ENCODE measurements at places on chromosomes 3 and 15.

- no peak for DNase-seq
Measured at GRCh38 chr3:72171463-72171881, 386.5 kb upstream of the PROK2 start.

GRCh38 chr3:60343831-60344230 lies 907.4 kb downstream of the FHIT start:
- DNase-seq = no peak

GRCh38 chr15:89308236-89308635 lies 26.4 kb downstream of the POLG start:
- DNase-seq = no peak

- DNase-seq = no peak
Measured at GRCh38 chr3:32869513-32870047, 51.8 kb downstream of the TRIM71 start.

- DNase-seq = no peak
Measured at GRCh38 chr3:183233966-183234365, 19.1 kb upstream of the B3GNT5 start.

- DNase-seq = no peak
Measured at GRCh38 chr15:94099574-94099960, 131.8 kb upstream of the MCTP2 start.

GRCh38 chr3:194946091-194946490 lies 260.4 kb downstream of the FAM43A start:
- no peak for DNase-seq

GRCh38 chr3:197003461-197004385 lies 25.9 kb downstream of the MELTF start:
- DNase-seq = no peak

GRCh38 chr3:24096695-24097290 lies 151.7 kb downstream of the NR1D2 start:
- DNase-seq = no peak

- DNase-seq = no peak
Measured at GRCh38 chr3:2476996-2477395, 378.3 kb downstream of the CNTN4 start.

DNA sequence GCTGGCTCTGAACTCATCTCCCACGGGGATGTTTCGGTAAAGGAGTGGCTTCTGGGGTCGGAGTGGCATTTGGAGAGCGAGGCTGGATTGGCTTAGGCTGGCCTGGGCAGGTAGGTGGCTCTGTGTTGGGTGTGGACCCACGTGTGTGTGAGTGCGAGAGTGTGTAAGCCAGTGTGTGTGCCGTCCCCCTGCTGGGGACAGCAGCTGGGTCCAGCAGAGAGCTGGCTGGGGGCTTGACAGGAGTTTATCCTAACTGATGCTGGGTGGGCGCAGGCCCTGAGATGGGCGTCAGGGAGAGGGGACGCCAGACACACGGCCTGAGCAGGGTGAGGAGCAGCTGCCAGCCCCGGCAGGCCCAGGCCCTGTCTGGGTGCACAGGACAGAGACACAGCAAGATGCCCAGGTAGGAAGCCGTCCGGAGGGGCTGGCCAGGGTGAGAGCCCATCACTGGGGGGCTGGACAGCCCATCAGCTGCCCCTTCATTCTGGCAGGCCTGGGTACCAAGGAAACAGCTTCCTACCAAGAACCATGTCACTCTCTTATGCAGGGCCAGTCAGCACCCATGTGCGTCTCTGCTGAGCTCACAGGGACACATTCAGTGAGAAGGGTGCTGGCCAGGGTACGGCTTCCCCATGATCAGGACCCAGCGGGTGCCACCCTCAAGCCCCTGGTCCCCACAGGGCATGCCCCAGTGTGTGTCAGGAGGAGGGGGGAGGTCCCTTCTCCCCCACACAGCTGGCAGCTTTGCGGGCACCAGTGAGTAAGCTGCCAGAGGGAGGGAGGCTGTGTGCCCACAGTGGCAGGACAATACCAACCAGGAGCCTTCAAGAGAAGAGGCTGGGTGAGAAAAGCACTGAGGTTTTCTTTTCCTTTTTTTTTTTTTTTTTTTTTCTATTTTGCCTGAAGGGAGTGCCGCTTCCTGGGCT lies 1.1 kb downstream of the PAK6 start:
- DNase-seq = no peak

GRCh38 chr3:194196876-194197275 lies 60.9 kb downstream of the HES1 start:
- DNase-seq = no peak

DNA sequence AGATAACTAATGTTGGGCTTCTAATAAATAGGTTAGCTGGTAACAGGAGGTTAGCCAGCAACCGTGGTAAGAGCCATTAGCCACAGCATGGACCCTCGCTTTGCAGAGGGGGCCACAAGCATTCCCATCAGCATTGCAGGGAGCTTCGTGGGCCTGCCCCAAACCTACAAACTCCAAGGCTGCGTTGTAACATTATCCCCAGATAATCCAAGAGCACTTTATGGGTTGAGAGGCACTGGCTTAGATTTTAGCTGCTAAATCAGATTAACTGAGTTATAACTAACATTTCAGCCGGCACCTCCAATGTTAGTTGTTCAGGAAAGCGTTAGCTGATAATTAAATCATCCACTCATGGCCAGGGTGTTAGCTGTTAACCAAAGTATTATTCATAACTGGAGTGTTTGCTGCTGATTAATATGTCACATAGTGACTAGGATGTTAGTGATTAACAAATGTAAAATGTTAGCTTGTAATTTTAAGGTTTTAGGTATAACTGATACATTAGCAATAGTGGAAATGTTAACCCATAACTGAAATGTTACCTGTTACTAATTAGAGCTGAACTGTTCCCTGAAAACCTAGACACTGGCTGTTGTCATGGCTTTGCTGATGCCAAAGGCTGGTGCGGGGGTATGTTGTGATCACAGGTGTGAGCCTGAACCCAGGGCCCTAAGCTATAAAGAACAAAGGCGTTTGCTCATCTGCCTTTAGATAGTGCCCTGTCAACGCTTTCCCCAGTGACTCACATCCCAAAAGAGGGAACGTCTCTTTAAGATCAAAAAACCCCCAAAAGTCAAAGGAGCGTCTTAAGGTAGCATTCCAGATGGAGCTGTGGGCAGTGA lies 56.2 kb downstream of the SLC6A6 start:
- no peak for DNase-seq

DNA sequence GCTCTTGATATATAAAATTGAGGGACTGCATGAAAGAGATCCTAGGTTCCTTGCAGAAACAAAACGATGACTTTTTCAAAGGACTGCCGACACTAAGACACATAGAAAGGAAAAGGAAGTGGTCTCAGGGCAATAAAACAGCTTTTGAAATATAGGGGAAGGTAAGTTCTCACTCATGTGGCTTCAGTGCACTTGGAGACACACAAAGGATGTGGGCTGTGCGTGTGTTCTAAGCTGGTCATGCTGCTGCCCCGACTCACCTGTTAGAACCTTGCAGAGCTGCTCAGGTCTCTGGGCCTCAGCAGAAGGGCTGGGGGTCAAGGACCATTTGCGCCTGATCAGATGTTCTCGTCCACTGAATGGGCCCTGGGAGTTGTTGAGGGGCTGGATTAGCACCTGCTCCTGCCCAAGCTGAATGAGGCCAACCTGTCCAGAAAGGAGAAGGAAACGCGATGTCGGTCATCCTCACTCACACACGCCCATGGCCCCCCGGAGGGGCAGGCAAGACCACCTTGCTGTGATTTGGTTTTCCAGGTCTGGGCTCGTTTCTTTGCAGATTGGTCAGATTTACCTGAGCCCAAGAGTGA lies 11.1 kb downstream of the ADAMTS17 start:
- no peak for DNase-seq
